Cardiac fibroblast (primary cell): ENCODE measurements at places on chromosomes 5 and 9.

- peak; percentile 20 for DNase-seq
Observed at GRCh38 chr5:117454716-117455212, 880.1 kb upstream of the SEMA6A start.

- no peak for DNase-seq
Observed at GRCh38 chr5:61386045-61386800, 54.2 kb downstream of the ZSWIM6 start.

GRCh38 chr5:90386099-90386710 is 23.4 kb downstream of the CETN3 start:
- peak; percentile 36 for DNase-seq

DNA sequence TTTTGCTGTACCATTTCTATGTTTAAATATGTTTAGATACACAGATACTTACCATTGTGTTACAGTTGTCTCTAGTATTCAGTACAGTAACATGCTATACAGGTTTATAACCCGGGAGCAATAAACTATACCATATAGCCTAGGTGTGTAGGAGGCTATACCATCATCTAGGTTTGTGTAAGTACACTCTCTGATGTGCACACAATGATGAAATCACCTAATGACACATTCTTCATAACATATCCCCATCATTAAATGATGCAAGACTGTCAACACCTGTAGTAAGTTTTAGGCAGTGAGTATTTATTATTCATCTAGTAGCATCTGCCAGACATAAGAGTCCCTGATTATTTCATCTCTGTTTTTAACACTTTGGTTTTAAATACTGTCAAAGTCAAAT is 7.3 kb upstream of the DHFR start:
- no peak for DNase-seq

GRCh38 chr5:133731951-133732350 is 119.6 kb upstream of the FSTL4 start:
- no peak for DNase-seq

GRCh38 chr5:100722657-100723056 is 180.4 kb downstream of the ST8SIA4 start:
- DNase-seq = no peak

GRCh38 chr5:135360278-135361274 is 38.5 kb downstream of the MACROH2A1 start:
- no peak for DNase-seq

DNA sequence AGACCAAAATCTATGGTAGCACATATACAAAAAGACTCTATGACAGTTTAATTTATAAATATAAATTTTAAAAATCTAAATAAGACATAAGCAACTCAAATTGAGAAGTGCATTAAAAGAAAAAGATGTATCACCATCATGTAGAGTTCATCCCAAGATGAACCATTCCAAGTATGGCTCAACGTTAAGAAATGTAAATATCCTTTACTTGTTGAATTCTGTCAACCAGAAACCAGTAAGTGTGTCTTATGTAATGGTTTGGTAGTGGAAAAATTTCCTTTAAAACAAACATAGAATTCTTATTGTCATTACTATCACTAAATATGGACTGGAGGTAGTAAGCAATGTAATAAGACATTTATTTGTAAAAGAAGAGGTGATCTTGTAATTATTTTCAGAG is 87.3 kb downstream of the YIPF5 start:
- no peak for DNase-seq

GRCh38 chr9:89658931-89659330 is 54.1 kb downstream of the GADD45G start:
- DNase-seq = no peak

DNA sequence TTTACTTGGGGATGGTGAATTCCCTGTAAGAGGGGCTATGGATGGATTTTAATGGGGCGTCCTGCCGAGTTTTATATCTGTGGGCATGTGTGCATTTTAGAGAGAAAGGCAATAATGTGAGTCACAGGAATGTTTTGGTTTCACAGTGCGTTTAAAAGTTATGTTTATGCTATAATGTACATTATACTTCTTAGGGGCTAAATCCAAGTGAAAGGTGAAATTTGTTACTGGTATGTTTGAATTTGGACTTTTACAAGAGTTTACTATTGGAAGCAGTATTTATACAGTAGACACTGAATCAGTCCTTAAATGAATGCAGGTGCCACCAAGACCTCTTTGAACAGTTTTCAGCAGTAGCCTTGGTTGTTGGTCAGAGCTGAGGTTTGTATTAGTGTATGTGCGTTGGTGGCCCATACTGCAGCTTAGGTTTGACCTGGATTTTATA is 5.6 kb downstream of the JMY start:
- DNase-seq = no peak

GRCh38 chr9:89791754-89792153 is 186.9 kb downstream of the GADD45G start:
- DNase-seq = no peak

DNA sequence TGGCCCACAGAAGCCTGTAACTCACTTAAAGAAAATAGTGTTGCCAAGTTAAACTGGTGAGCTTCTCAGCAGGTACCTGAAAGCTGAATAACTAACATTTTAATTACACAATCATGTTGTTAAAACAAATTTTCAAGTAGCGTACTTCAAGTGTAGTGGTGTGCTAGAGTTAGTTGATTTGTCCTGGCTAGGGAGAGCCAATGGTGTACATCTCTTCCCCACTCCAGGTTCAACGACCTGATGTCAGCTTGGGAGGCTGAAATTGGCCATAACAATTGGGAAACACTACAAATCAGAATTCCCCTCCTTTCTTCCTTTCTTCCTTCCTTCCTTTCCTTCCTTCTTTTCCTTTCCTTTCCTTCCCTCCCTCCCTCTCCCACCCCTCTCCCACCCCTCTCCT is 295.3 kb upstream of the SLC24A2 start:
- no peak for DNase-seq

DNA sequence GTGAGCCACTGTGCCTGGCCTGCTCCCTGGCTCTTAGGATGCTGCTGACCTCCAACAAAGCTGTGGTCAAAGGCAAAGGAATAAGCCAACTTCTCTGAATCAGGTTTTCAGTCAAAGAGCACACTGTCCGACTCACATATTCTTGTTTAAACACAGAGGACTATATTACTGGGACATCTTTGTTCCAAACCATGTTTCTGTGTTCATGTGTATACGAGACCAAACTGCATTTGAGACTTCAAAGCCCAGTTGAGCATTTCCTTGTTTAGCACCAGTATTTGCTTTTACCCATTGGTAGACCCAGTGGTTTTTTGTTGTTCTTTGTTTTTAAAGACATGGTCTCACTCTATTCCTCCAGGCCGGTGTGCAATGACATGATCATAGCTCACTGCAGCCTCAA is 100.2 kb downstream of the SCAI start:
- DNase-seq = no peak

GRCh38 chr9:96644137-96644536 is 11.0 kb downstream of the PRXL2C start:
- DNase-seq = no peak

DNA sequence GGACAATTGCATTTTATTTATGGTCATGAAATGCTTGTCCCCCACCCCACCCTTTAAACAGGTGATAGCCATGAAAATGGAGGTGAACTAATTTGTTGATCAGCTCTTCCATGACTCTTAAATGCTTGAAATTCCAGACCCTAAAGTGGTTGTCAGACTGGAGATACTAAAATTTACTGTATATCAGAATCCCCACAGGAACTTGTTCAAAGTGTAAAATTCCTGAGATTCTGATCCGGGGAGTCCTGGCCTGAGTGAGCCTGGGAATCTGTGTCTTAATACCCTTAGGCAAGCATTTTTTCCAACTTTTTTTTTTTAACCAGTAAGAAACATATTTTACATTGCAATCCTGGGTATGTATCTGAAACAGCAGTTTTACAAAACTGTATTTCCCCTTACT is 4.7 kb downstream of the SKP2 start:
- DNase-seq = peak; percentile 28

DNA sequence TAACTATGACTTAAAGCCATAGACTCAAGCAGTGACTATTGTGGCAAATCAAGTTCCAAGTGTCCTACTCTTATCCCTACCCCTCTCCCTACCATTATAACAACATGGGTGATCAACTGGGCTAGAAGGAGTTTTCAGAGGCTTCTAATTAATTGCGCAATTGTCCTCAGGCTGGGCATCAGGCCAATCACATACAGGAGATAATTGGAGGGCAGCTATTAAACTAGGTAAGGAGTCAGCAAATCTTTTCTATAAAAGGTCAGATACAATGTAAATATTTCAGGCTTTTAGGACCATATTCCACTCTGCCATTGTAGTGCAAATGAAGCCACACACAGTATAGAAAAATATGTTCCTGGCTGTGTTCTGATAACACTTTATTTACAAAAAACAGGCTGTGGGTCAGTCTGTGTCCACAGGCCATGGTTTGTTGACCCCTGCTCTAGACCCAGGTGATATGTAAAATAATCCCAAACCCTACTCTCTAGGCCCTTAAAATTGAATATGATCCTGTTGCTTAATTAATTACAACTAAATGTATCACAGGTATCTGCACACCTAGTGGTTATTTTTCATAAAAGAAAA is 141.4 kb upstream of the PIK3R1 start:
- peak; percentile 43 for DNase-seq

DNA sequence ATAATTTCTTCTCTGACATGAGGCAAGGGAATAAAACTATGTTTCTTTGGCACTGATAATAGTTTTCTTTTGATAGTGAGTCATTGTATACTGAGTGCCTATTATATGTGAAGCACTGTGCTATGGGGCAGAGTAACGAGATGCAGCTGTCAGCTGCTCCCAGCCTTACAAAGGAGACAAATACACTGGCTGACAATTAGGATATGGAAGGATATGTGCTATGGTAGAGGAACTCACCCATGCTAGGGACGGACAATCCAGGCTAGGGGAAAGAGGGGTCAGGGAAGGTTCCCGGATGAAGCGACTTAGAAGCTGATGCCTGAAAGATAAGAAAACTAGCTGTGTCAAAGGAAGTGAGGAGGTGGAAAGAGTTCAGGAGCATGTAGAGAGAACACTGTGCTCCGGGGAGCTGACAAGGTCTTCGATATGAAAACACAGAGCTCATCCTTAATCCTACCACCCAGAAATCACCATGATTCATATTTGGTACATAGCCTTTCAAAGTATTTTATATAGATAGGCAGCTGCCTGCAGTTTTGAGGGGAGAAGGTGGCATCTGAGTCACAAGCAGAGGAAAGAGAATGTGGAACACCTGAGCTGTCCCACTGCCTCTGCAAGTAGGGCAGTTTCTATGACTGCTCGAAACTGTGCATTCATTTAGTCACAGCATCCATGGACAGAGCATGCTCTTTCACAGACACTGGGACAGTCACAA is 12.1 kb downstream of the BSPRY start:
- DNase-seq = peak; percentile 49

DNA sequence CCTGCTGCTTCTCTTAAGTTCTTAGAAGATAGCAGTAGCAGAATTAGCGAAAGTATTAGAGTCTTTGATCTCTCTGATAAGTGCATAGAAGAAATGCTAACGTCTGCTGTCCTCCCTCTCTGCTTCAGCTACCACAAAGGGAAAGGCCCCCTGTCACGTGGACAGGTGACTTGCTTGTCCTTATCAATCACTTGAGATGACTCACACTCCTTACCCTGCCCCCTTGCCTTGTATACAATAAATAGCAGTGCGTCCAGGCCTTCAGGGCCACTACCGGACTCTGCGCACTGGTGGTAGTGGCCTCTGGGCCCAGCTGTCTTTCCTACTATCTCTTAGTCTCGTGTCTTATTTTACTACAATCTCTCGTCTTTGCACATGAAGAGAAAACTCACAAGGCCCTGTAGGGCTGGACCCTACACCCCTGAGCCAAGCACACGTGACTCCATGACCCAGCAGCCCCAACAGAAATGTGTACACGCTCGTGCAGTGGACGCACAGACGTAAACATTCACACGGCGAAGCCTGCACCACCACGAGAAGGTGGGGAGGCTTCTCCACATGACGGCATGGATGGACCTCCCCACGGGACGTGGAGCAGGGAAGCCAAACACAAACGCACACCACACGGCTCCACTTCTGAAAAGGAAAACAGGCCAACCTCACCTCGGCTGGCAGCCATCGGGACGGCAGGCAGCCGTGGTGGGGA is 38.3 kb downstream of the PNPLA7 start:
- no peak for DNase-seq

DNA sequence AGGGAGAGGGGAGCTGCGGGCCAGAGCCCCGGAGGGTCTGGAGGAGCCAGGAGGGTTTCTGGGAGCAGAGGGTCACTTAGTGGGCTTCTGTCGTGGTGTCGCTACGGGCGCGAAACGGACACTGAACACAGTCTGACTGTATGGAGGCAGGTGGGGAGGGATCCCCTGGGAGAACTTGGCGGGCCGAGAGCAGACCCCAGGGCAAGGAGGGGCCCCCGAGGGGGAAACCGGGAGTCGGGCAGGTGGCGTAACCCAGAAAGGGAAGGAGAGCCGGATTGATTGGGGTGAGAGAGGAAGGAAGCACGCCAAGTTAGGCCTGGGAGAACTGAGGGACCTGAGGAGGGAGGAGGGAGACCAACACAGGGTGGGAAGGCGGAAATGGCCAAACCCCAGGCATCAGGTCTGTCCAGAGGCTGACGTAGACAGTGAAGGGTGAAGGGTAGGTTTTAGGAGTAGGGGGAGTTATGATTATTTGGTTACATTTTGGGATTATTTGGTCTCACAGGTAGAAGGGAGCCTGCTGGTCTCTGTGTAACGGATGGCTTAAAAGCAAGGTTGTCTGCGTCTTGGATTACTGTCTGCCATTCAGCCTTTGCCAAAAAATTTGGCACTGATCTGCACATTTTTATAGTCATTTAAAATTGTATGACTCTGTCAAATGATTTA is 3.3 kb upstream of the MSMP start:
- no peak for DNase-seq

DNA sequence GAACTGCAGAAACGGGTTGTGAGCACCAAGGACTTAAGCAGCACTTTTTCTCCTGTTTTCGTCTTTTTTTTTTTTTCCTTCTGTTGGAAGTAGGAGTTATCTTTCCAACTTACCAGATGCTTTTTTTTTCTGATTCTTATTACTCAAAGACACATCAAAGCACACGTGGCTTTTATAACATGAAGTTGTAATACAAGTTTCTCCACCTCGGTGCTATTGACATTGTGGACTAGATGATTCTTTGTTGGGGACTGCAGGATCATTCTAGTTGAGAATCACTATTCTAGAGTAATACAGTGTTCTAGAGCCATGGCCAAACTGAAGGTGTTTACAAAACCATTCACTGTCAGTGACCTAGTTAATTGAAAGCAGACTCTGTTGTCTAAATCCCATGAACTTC is 51.5 kb downstream of the MYO10 start:
- DNase-seq = no peak

DNA sequence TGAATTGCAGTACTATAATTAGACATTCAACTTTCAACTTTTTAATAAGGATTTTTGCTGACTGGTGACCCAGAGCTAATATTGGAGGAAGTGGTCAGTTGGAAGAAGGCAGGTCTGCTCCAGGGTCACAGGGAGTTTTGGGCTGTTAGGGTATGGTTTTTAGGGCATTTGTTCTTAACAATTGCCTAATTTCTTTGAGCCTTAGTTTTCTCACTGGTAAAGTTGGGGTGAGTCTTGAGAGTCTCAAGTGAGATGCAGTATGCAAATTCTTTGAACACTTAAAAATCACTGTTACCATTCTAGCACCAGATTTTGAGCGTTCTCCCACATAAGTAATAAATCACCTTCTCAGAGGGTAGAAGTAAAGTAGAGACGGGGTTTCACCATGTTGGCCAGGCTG is 50.9 kb downstream of the RMI1 start:
- DNase-seq = no peak
